Activated naive CD4-positive, alpha-beta T cell treated with anti-CD3 and anti-CD28 coated beads, Interleukin-2, amount 50 U/mL, for 16 hours (primary cell): ENCODE measurements at places on chromosomes 16 and 17.

DNA sequence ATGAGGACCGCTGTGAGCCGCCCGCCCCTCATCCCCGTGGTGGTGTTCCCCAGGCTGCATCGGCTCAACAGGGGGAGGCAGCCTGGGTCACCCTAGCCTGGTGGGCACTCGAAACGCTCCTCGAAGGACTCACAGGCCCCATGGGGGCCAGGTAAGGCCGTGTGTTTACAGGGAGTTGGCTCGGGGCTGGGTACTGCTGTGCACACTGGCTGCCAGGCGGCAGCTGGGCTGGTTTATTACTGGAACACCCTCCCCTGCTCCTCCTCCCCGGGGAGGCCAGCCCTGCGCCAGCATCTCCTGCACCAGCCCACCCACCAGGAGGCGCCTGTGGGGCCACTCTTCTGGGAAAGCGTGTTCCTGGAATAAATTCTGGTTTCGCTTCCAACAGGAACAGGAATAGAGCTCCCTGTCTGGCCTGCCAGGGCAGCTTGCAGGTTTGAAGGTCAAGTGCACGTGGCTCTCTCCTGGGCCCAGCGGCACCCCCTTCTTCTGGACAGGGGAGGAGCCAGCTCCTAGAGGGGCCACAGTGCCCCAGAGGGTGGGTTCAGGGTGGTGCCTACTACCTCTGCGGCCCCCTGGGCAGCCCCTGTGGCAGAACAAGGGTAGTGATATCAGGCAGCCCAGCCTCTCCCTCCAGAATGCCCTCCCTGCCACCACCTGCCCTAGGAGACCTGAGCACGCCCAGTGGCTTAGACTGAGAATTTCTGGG, 11.3 kb downstream of the MCRIP1 start:
- DNase-seq: no peak

- DNase-seq: no peak
Measured at GRCh38 chr16:30633526-30633925, 17.2 kb upstream of the PRR14 start.

GRCh38 chr17:66678827-66679226, 156.1 kb upstream of the CACNG5 start:
- no peak for DNase-seq

- no peak for DNase-seq
Measured at GRCh38 chr16:30509081-30509765, 17.1 kb downstream of the ZNF768 start.

GRCh38 chr17:15411384-15412198, 55.8 kb downstream of the CDRT4 start:
- no peak for DNase-seq

DNA sequence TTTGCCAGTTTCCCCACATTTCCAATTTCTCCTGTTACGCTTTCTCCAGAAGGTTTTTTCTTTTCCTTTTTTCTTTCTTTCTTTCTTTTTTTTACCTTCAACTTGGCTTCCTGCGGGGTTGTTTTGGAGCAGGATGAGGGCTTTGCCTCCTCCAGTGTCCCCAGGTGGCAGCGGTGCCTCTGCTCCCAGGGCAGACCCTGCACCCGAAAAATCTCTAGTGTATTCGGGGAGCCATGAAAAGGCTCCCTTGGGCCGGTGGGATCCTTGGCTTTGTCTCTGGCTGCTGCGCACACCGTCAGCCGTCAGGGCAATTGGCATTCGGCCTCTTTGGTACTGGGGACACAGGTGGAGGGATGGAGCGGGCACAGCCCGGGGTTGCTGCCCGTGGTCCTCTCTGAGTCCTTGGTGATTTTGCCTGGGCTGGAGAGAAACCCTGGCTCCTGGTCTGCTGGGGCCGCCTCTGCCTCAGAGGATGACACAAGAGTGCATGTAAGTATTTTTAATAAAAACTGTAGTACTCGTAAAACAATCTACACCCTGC, 846 bp downstream of the ITGB3 start:
- no peak for DNase-seq

GRCh38 chr17:80328634-80329380, 68.2 kb downstream of the RNF213 start:
- DNase-seq: no peak

GRCh38 chr17:958712-959451, 20.7 kb downstream of the NXN start:
- no peak for DNase-seq

DNA sequence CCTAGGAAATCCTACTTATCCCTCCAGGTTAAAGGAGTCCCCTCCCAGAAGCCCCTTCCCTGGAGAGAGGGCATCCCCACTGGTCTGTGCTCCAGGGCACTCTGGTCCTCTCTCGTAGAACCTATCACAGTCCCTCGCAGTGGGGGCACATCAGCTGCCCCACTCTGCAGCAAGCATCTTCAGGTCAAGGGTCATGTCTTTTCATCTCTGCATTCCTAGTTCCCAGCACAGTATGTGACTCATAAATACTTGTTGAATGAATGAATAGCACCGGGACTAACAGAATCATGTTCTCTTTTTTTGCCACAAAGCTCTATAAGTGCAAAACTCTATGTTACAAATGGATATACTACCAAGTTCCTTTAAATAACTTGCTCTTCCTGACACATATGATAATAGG, 36.0 kb downstream of the RNF157 start:
- no peak for DNase-seq

DNA sequence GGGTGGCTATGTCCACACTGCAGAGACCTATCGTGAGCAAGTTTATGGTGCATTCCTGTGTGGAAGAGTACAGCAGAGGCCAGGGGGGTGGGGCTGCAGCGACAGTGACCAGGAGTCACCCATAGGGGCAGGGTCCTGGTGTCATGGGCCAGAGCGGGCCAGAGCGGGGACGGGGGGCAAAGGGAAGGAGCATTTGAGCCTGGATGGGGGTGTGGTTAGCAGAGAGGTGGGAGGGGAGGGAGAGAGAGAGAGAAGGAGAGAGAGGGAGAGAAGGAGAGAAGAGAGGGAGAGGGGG, 17.8 kb downstream of the JPH3 start:
- DNase-seq: no peak

DNA sequence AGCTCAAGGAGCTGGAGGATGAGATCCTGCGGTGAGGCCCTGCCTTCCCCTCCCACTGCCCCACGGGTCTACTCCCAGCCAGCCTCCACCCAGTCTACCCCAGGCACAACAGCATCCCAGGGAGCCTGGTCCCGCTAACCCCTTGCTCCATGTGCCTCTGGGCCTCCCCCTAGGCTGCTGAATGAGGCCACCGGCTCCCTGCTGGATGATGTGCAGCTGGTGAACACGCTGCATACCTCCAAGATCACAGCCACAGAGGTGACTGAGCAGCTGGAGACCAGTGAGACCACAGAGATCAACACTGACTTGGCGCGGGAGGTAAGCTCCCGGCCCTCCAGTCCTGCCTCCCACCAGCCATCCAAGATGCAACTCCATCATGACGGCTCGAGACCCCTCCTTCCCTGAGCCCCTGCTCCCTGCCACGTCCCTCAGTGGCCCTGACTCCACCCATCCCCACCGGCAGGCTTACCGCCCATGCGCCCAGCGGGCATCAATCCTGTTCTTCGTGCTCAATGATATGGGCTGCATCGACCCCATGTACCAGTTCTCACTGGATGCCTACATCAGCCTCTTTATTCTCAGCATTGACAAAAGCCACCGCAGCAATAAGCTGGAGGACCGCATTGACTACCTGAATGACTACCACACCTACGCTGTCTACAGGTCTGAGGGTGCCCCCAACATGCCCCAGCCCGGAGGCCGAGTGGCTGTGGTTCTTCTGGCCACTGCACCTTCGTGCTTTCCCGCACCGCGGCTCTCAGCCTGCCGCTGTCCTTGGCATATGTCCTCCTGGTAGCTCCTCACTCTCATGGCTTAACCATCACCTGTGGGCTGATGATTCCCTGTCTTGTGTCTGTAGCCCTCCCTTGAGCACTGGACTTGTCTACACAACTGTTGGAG, 15.0 kb upstream of the KDM6B start:
- DNase-seq: no peak

DNA sequence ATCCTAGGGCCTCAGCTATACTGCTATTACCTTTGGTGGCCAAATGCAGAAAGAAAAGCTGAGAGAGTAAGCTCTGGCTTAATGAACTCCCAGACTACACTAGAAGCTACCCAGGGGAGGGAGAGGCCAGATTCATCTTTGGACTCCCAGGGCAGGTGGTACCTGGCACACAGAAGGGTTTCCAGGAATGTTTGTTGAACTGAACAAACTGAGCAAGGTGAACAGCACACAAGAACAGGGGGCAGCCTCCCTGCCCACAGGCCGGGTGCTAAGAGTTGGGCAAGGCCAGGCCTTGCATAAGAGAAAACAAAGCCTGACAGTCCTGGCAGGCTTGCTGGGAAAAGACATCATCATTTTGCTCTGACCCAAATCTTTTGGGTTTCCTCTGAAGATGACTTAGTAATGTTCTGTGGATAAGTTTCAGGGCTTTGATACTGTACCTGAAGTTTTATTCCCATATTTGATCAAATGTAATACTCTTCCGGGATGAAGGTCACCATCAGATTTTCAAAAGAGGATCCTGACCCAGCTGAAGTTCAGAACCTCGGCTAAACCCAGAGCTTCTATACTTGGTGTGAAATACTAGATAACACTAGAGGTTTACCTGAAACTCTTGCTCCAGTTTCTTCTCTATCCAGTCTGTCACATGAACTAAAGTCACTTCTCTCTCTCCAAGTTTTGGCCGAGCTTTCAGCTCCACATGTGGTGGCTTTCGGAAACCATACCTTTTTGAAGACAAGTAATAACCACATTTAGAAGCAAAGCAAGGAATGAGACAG, 20.5 kb upstream of the ERN1 start:
- DNase-seq: no peak

DNA sequence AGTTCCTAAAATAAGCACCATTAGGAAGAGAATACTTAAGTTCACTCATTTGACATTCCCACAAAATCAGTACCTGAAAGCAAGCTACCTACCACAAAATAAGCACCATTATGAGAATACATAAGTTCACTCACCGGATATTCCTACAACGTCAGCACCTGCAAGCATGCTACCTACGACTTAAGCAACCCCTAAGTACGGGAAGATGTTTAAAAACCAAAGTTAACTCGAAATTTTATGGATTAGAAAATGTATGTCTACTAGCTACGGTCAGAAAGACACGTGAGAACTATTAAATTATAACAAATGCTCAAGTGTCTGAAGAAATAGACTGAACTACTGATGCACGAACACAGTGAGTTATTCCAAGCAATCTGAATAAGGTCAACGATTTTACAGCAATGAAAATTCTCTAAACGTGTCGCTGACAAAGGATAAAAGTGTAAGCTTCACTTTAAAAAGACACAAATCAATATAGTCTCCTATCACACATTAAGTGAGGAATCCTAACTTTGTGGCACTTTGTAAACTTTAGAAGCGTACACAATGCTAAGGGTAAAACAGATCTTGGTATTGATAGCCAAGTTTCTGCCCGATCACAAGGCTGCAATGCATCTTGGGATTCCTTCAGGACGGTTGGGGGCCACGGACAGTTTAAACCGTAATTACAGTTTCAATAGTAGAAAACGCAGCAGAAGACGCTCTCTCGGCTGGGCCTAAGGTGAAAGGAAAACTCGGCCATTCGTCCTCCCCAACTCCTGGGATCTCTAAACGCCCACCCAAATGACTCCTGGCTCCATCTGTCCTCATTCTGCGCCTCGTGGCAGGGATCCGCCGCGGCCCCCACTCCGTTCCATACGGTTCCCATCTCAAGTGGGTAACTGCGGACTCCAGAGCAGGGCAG, 1.3 kb downstream of the GSPT1 start:
- DNase-seq: peak; percentile 31
